RPMI7951 (cell line): ENCODE measurements at places on chromosomes 3 and 15.

GRCh38 chr3:15973940-15974339 is 176.2 kb upstream of the ANKRD28 start:
- DNase-seq: no peak

- DNase-seq: peak; percentile 70
These were observed 1043.6 kb downstream of the DIPK2A start for GRCh38 chr3:145015253-145015652.

- DNase-seq: peak; percentile 58
These were observed 39.3 kb downstream of the C2CD4B start for GRCh38 chr15:62125773-62126172.

GRCh38 chr3:140097874-140098635 is 163.1 kb downstream of the CLSTN2 start:
- DNase-seq: no peak

DNA sequence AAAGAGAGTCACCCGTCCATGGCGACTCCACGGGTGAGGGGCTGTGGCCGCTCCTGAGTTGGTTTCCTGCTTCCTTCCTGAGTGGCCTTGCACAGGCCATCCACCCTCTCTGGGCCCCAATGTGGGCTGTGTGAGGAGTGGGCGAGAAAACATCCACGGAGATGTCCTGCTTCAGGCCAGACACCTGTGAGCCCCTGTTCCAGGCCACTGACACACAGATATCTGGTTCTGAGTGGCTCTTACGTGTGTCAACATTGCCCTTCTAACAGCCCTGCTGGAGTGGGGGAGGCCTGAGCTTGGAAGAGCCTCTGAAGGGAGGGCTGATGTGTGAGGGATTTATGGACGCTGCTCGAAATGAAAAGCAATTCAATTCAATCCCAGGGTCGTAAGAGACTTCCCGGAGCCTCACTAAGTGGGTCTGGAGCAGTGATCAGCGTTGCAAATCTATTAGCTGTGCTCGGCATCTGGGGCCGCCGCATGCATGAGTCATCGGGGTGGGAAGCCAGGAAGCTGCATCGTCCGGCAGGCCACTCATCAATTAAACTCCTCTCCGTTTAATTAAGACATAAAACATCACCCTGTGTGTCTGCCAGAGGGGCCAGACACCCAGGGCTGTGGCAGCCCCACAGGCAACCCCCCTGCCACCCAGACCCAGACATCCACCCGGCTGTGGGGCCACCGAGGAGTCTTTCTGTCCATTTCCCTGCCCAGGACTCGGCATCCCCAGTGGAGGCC is 20.0 kb upstream of the PRR23E start:
- DNase-seq: peak; percentile 82

DNA sequence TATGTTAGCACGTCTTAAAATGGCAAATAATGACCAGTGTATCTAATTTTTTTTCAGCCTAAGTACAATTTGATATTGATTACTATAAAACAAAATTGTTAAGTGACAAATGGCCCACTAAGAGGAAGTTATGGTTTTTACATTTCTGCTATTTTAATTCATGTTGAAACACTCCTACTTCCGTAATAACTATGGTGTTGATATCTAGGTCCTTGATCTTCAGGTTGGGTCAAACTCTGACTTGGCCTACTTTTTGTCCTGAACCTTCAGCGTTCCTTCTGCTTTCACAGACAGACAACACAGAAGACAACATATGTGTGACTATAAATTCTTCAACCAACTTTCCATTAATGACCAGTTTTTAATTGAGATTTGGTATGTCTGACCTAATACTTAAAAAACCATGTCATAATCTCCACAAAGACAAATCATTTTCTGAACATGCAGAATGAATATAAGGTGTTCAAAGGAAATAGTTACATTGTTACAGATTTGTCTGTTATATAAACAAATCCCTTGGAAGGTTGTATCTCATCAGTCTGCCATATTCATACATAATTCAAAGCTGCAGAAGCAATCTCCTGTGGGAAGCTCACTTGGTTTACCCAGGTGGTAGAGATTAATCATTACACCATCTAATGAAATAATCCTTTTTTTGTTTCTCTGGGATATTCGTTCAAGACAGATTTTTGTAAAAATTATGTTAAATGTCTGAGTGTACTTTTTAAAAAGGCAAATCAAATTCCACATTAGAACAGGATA is 92.1 kb upstream of the TSPAN3 start:
- DNase-seq: no peak

- no peak for DNase-seq
These were observed 152.2 kb downstream of the CFAP20DC start for GRCh38 chr3:58897646-58898045.

DNA sequence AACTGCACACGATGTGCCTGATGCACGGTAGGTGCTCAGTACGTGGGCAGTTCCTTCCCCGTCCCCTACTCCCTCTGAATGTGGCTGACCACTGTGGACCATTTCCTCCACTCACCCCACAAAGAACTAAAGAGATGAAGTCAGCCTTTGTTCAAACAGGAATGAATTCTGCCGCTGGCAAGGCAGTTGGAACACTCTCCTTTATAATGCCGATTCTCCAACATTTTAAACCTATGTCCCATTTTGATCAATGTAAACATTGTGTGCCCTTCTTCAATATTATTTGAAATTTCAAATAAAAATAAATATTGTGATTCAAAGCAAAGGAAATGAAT is 57.5 kb upstream of the MEF2A start:
- peak; percentile 58 for DNase-seq

DNA sequence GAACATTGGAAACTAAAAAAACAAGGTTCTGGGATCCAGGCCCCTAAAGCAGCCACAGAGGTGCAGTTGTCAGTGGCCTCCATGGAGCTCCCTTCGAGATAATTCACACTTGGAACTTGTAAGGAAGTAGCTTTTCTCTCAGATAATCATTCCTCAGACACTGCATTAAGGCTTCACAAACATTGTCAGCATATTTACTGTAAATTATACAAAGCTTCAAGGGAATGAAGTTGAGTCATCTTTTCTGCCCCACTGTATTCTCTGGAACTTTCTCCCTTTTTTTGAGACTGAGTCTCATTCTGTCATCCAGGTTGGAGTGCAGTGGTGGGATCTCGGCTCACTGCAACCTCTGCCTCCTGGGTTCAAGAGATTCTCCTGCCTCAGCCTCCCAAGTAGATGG is 7.1 kb downstream of the BLOC1S6 start:
- DNase-seq: no peak

GRCh38 chr3:17850448-17850847 is 108.0 kb upstream of the TBC1D5 start:
- DNase-seq: no peak

DNA sequence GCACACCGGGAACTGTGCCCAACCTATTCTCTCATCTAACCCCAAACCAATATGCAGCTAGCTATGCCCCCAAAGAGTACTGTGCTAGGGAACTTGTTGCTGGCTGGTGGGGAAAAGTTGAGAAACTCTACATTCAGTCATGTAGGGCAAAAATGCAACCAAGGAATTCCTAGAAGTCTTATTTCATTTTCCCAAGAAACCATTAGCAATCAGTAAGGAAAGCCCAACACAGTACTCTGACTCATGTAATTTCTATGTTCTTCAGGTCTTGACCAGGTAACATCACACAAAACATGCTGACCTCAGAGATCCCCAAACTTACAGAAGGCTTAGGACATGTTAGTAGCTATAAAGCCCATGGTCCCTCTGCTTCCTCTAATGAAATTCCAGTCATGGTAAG is 52.1 kb downstream of the TASOR start:
- no peak for DNase-seq

DNA sequence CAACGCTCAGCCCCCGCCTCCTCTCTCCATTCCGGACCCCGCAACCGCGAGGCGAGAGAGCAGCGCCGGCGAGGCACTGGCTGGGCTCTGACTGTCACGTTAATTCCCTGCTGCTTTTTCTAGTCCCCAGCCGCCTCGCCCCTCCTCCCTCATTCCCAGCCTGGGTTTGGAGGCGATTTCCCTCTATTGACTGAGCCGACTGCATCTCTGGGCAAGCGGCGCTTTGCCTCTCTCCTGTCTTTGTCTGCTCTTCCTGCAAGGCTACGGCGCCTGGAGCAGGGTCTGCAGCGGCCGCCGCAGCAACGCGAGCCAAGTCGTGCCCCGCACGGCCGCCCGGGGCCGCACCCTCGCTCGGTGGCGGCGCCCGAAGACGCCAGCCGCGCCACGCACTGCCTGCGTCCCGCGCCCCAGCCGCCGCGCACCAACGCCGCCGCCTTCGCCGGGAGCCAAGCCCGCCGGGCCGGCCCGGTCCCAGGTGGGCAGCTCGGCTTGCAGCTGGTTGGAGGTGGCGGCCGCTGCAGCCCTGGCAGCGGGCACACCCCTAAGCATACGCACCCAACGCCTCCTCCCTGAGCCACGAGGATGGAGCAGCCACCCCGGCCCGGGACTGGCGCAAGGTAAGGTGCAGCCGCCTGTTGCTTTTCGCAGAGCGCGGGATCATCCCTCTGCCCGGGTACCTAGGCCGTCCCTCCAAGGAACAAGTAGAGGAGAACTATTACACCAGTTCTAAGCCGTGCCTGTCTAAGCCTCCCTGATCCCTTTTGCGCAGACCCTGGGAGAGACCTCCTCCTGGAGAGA is at the start of gene LRRC3B:
Gene LRRC3B (plus strand): TSS at position 152 of the 798 bp plus-strand sequence. CDS start 86,901 bp downstream, outside the sequence.
- DNase-seq: no peak

DNA sequence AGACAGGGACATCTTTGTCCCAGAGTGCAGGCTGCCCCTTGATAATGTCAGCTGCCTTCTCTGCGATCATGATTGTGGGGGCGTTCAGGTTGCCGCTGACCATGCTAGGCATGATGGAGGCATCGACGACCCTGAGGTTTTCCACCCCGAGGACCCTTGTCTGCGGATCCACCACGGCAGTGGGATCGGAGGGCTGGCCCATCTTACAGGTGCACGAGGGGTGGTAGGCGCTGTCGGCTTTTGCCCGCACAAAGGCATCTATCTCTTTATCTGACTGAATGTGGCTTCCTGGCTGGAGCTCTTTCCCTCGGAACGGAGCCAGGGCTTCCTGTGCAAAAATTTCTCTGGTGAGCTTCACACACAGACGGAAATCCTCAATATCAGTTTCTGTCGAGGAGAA is 28.4 kb downstream of the CHDH start:
- no peak for DNase-seq

DNA sequence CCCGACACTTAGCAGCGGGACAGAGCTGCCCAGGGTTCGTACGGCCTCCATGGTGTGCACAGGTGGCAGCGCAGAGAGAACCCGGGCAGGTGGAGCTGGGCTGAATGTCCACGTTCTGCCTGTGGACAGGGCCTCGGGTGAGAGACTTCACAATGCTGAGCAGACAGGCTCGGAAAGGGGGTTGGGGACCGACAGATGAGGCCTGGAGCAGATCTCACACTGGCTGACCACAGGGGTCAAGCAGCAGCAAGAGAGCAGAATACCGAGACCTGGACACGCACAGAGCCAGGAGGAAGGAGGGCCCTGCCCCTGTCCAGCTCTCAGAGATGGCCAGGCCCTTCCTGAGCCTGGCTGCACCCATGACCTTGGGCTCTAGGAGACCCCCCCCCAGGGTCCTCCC is 83.0 kb downstream of the VGLL4 start:
- peak; percentile 36 for DNase-seq

DNA sequence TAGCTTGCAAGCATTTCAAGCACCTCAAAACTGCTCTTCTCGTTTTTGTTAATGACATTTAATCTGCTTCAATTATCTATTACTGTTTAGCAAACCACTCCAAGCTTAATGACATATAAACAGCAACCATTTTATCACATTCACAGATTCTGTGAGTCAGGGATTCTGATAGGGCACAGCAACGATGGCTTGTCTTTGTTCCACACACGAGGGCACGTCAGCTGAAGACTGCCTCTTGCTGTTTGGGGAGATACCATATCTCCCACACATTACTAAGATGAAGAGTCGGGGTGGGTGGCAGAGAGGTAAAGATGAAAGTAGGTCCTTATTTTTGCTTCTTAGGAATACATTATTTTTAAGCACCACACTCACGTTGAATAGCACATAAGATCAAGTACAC is 19.3 kb downstream of the CPOX start:
- DNase-seq: no peak

- DNase-seq: no peak
These were observed 23.3 kb upstream of the IREB2 start for GRCh38 chr15:78414621-78415250.

- DNase-seq: no peak
These were observed 620.8 kb downstream of the FGF12 start for GRCh38 chr3:192106543-192106942.

GRCh38 chr3:32613183-32613582 is 42.5 kb upstream of the DYNC1LI1 start:
- DNase-seq: no peak

GRCh38 chr3:146550070-146550615 is 5.7 kb upstream of the PLSCR1 start:
- peak; percentile 7 for DNase-seq

- peak; percentile 50 for DNase-seq
These were observed at the start of gene DRD3 for GRCh38 chr3:114178770-114179368. Gene DRD3 (minus strand): TSS chr3:114179052. CDS start chr3:114171992, 7,060 bp downstream.

DNA sequence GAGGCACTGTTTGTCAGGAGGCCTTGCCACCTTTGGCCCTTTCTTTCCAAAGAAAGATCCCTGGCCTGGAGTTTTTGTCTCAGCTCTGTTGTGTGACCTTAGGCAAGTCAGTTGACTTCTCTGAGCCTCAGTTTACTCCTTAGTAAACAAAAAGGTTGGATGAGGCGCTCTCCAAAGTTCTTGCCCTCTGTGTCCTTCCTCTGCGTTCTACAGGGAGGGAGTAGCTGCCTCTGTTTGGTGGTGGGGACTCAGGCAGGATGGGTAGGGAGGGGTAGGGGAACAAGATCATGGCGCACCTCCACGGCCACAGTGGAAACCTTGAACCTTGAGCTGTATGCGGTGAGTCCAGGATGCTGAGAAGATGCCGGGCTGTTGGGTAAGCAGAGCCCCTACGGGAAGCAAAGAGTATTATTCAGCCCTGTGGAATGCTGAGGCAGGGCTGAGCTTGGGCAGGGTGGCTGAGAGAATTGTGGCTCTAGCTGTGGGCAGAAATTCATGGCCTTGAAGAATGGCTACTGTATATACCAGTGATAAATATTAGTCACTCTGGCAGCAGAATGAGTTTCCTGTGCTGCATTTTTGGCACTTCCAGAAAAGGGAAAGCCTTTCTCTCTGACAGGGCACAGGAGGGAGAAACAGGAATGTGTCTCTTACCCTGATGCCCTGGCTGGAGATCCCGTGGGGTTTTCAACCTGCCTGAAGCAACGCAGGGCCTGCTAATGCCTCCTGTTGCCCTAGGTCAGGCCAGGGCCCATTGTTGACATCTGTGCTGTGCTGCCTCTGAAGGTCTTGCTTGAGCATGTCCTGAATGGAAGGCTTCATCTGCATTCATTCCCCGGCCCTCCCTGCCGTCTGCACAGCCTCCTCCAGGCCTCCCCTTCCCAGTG is 39.9 kb downstream of the SMAD3 start:
- peak; percentile 99 for DNase-seq

- peak; percentile 99 for DNase-seq
These were observed at the start of gene OPA1 for GRCh38 chr3:193592841-193593667. Gene OPA1 (plus strand): TSS chr3:193593208. CDS start chr3:193593378, 170 bp downstream.

GRCh38 chr15:100277087-100277855 is 64.5 kb downstream of the ADAMTS17 start:
- DNase-seq: no peak

DNA sequence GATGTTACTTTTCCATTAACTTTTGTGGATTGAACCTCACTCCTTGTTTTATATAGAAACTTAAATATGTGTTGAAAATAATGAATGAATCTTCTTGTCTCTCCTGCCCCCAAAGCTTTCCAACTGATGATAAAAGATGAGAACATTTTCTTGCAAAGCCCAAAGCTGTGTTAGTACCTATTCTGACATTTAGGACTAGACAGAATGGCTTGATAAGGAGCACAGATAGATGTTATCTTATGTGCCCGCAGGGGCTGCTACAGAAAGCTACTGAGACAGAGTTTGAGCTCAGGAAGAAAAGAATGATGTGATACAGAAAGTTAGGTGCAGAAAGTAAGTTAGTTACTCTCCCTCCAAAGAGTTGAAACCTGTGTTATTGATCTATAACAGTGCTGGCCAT is 109.4 kb upstream of the ATP11B start:
- no peak for DNase-seq
